ENCODE measurements at places on chromosomes 5 and 9. TPM values are rescaled to one million over a fixed set of nuclear protein-coding genes. Genes with fewer than 3 reads are reported as not detected.
A peak's percentile ranks its signal among the peaks of the same experiment; 100 is the strongest.

DNA sequence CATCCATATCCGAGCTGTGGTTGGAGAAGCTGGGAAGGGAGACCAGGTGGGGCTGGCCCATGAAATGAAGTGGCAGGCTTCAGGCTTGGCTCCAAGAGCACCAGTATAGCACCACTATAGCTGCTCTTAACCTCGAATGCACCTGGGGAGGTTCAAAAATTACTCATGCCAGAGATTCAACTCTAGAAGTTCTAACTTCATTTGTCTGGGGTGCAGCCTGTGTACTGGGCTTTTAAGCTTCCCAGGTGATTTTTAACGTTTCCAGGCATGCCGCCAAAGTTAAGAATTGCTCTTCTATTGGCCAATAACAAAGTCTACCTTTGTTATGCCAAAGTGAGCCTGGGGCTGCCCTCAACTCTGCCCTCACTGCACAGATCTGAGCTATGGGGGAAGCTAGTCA, 458 bp downstream of the PRSS3 start:
- no peak for DNase-seq

- no peak for DNase-seq
These were observed 44.6 kb downstream of the WHRN start for GRCh38 chr9:114460513-114461199.

DNA sequence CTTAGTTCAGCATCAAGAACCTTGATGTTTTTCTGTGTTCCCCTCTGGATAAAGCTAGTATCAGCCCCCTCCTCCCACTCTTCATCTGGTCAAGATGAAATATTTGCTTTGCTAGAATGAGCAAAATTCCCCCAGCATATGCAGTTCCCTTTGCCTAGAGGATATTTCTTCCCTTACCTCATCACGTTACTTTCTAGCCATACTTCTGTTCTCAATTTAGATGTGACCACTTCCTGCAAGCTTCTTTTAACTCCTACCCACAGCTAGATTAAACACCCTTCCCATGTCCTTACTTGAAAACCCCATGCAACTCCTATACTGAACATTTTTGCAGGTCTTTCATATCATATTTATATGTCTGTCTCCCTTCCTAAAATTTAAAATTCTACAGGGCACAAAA, 178.9 kb upstream of the TUSC1 start:
- no peak for DNase-seq

DNA sequence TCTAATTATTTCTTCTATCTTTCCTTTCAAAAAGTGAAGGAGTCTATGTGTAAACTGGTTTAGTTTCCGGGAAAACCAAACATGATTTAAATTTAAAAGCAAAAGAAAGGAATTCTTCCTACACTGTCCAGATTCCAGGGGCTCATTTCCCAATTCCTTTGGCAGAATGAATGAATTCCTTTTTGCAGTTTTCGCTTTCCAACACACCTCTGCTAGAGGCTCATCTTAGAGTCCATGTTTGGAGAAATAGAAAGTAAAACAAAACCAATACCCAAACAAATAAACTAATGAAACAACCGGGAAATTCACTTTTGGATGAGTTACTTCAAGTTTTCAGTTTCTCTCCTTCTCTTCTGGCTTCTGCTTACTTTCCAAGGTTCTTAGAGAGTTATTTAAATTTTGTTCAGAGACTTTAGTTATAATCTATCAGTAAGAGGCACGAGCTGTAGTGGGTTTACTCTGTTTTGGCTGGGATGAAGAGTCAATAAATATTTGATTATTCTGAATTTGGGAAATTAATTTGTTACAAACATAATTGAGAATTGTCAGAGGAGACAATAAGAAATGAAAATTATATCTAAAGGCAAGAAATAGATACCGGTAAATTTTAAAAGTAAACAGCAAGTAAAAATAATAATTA, 365.0 kb upstream of the CDH9 start:
- no peak for DNase-seq

DNA sequence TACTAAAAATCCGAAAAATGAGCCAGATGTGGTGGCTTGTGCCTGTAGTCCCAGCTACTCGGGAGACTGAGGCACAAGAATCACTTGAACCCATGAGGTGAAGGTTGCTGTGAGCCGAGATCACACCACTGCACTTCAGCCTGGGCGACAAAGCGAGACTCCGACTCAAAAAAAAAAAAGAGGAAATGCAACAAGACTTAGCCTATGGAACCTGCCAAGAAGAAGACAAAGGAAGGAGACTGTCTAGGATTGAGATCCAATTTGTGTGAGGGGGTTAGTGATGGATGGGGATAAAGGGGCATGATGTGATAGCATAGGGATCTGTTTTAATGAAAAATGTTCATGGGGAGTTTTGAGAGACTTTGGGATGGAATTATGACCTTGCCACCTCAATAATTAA, 72.9 kb downstream of the RAB24 start:
- no peak for DNase-seq

DNA sequence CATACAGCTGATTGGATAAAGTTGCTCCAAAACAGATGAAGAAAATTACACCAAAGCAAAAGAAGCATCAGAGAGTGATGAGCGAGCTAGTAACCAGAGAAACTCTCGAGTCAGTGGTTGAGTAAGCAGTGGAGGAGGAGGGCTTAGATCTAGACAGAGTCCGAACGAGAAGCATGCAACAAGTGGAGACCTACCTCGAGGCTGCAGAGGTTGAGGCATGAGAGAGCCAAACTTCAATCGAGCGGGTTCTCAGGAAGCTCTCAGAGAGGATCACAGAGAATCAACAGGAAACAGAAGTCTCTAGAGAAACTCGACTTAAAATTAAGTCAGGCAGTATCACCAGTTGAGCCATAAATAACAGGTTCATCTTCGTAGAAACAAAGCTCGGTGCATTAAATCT, 6.1 kb downstream of the RUSC2 start:
- DNase-seq = peak; percentile 8

DNA sequence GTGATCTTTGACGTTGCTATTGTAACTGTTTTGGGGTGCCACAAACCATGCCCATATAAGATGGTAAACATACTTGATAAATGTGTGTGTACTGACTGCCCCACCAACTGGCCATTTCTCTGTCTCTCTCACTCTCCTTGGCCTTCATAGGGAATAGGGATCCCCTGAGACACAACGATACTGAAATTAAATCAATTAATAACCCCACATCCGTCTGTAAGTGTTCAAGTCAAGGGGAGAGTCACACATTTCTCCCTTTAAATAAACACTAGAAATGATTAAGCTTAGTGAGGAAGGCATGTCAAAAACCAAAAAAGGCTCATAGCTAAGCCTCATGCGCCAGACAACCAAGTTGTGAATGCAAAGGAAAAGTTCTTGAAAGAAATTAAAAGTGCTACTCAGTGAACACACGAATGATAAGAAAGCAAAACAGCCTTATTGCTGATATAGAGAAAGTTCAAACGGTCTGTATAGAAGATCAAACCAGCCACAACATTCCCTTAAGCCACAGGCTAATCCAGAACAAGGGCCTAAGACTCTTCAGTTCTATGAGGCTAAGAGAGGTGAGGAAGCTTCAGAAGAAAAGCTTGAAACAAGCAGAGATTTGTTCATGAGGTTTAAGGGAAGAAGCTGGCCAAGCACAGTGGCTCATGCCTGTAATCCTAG, 111.1 kb downstream of the UGCG start:
- DNase-seq = no peak

GRCh38 chr9:110731437-110732028, 62.9 kb downstream of the MUSK start:
- DNase-seq = no peak

Gene TMCO6
- total RNA-seq = 24.9 TPM

Gene CTXN3
- not detected for total RNA-seq

Data from T-cell (primary cell).